ENCODE measurements at places on chromosomes 3 and 15. TPM values are rescaled to one million over a fixed set of nuclear protein-coding genes. Genes with fewer than 3 reads are reported as not detected.

DNA sequence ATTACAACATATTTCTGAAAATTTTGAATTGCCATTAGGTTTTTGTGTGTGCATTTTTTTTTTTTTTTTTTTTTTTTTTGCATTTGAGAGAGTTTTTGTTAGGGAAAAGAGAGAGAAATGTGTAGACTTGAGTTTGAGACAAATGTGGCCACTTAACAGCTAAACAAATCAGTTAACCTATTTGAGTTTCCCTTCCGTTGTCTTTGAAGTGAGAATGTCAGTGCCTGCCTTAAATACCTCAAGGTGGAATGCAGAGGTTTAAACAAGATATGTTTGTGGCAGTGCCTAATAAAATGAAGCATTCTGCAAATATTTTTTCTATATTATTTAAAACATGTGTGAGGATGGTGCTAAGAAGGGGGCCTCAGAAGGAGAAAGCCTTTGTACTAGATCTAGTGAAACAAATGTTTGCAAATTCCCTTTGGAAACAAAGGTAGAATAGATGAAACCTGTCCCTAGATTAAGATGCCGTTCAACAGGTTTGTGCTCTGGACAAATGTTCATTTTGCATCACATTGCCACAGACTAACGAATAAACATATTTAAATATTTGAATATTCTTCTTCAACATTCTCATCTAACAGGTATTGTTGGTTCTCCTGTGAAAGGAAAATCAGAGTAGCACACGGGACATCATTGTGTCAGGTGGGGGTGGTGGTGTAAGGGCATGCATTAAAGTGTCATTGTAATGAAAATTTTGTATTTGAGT, 80.7 kb downstream of the SATB1 start:
- H3K27ac ChIP-seq: no peak overlapping the region
- no peak for DNase-seq
- H3K27me3 ChIP-seq: no peaks in the 10 kb centered on the region
- H3K4me3 ChIP-seq: no peak overlapping the region

The CELF6 gene
- not detected for total RNA-seq

- H3K4me1 ChIP-seq: no peaks in the 10 kb centered on the region
- no peaks in the 10 kb centered on the region for H3K36me3 ChIP-seq
These were observed 7.7 kb downstream of the TNK2 start for GRCh38 chr3:195900436-195901355.

The NR2E3 gene
- total RNA-seq: not detected

GRCh38 chr3:138242466-138242865, 55.4 kb downstream of the ARMC8 start:
- H3K27me3 ChIP-seq: no peaks in the 10 kb centered on the region
- H3K36me3 ChIP-seq: no peaks in the 10 kb centered on the region
- no peak overlapping the region for H3K4me3 ChIP-seq
- DNase-seq: no peak
- no peak overlapping the region for H3K27ac ChIP-seq
